ENCODE measurements at places on chromosomes 11 and 22.

GRCh38 chr11:66986178-66986545 is 11.1 kb downstream of the C11orf86 start:
- ATAC-seq: no peak

DNA sequence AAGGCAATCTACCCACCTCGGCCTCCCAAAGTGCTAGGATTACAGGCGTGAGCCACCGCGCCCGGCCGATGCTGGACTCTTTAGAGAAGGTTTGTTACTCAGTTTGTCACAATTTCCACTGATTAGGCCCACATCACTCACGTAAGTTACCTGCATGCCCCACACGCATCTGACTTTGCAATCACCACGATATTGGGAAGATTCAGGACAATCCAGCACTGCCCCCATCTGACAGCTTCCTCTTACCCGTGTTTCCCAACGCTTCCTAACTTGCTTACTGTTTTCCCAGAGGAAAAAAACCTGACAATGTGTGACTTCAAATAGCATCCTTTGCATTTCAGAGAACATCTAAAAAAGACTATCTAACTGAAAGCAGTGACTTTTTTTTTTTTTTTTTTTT is 21.8 kb upstream of the EIF3M start:
- ATAC-seq: no peak

GRCh38 chr11:73323464-73323863 is 15.4 kb downstream of the ARHGEF17 start:
- ATAC-seq: no peak

DNA sequence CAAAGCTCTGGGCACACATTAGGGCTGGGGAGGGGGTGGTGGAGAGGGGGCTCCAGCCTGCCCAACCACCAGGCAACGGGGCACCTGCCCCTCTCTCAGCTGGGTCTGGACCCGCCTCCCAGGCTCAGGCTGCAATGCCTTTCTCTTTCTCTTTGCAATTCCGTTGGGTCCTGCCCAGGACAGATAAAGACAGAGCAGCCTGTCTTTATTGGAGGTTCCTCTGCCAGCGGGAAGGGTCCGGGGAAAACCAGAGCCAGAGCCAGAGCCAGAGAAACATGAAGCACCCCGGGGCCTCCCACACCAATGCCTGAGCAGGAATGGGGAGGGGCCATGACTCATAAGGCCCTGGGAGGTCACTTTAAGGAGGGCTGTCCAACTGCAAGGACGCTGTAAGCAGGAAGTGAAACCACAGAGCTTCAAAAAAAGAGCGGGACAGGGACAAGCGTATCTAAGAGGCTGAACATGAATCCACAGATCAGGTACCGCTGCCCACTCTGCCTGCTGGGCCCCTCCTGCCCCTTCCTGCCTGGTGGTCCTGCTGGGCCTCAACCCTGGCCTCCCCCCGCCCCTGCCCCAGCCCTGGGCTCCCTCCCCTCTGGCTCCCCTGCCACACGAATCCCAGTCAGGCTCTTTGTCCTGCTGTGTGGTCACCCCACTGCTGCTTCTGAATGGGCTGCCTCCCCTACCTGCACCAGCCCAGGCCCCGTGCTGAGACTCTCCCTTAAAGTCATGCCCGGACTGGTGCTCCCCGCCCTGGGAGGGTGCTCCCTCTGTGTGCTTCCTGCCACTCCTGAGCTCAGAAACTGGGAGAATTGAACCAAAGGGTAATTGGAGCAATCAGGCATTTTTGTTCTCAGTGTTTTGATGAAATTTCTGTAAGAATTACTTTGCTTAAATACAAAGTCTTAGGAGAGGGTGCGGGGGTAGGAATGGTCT is at the start of gene APOBEC3B:
Gene APOBEC3B, plus strand, starts transcription at position 356 of the 936 bp plus-strand sequence. Its CDS starts 107 bp downstream, at position 463.
- ATAC-seq: peak; percentile 87

DNA sequence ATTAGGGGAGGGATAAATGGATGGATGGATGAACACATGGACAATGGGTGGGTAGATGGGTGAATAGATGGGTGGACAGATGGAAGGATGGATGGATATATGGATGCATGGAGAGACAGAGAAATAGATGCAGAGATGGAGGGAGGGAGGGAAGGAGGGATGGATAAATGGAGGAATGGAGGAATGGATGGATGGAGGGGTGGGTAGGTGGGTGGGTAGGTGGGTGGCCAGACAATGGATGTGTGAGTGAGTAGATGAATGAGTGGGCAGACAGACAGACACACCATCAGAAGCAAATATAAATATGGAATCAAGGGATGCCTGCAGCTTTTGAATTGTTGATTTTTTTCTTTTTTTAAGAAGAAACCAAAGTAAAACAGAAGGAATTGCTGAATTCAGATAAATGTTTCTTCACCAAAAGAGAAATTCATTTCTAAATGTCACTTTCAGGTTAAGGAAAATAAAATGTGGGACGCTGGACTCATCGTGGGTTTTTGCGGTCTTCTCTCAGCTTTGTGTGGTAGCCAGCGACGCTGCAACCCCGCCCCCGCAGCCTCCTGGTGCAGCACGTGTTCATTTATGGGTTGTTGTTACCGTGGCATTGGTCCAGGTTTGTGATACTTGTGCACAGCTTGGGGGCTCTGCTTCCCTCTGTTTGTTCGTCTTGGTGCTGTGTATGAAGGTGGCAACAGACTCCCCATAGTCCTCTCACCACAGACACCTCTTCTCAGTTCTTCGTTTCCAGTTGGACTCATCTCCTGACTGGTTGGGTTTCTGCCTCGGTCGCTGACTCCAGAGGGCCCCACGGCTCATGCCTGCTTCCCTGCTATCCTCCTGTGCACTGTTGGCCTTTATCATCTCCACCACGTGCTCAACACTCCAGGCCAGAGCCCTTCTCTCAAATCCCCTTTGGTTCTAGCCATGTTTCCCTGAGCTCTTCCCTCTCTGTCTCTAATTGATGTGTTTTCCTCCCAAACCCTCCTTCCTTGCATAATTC is 76.4 kb downstream of the CDKN1C start:
- no peak for ATAC-seq

DNA sequence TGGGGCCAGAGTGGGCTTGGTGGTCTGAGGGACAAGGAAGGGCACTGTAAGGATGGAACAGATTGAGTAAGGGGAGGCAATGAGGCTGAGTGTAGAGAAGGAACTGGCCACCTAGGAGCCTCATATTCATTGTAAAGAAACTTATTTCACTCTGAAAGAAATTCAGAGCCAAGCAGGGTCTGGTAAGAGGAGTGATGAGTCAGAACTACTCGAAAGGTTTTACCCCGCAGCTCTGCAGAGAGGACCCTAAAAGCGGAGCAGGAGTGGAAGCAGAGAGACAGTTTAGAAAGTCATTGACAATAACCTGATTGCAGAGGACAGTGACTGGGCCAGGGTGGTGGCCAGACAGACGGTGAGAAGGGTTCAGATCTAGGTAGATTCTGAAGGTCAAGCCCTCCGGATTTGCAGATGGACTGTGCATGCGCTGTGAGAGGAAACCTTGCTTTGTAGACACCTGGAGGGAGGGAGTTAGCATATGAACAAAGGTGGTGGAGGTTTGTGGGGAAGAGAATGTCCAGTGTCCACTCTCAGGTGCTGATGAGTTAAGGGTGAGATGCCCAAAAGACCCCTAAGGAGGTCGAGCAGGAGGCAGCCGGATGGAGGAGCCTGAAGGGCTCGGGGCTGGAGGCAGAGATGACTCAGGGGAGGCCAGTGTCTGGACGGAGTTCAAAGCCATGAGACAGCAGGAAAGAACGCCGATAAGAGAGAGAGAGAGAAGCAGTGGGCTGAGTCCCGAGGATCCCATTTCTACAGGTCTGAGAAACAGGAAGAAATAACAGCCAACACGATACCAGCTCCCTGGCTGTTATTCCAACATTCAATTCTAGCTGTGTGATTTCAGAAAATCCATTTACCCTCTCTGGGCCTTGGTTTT is 546.0 kb downstream of the BRD1 start:
- ATAC-seq: no peak

DNA sequence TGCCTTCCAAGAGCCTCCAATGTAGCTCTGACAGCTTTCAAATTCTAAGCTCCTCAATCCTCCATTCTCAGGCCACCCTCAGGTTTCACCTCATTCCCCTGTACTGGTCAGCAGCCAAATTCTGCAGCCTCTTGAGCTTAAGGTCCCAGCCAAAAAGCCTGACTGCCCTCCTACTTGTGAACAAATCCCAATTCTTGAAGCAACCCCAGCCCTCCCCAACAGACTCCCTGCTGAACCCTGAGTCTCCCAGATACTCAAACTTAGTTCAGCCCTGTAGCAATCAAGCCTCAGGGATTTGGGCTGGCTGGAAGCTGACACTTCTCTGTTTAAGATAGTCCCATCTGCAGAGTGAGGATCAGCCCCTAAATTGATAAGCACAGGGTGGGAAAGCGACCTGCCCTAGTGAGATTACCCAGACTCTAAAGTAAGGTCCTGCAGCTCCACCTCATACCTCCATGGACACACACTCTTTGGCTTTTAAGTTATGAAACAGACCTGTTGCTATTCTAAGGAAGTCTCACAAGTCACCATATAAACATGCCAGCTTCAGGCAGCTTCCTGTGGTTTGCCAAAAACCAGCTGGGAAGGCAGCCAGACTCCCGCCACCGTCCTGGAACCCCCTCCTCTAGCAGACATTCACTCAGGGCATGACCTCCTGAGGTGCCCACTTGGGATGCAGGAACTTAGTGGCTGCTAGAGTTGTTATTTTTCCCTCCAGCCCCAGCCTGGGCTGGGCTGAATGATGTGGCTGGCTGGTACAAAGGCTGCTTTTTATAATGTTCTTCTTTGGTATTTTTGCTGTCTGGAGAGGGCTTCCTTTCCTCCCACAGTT is 82.5 kb upstream of the PICALM start:
- ATAC-seq: peak; percentile 27

- no peak for ATAC-seq
Observed at GRCh38 chr22:35777335-35777975, 59.8 kb downstream of the APOL5 start.

- no peak for ATAC-seq
Observed at GRCh38 chr11:1630271-1630670, 696 bp downstream of the KRTAP5-5 start.

DNA sequence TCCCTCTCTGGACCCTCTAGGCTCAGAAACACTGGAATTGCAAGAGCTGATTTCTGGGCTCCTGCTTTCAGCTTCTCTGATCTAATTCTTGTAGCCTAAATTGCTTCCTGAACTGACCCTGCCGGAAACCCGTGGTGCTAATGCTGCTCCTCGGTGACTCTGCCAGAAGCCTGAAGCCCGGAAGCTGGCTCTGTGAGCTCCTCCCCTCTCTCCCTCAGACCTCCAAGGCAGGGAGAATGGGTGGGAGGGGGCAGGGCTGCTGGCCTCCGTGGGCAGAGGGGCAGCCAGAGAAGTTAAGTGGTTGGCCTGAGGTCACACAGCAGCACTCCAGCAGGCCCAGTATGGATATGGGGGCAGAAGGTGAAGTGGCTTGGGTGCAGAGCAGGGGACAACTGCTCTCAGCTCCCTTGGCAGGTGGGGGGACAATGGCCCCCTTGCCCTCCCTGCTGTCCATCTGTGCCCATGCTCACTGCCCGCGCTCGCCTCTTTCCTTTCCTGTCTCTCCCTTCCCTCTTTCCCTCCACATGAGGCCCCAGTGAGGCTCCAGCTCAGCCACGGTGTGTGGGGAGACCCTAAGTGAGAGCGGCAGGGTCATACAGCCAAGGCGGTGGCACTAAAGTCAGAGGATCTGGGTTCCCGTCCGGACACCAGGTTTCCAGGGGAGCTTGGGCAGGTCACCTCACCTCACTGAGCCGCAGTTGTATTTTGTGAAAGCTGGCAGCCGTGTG is 16.2 kb downstream of the CAPN5 start:
- ATAC-seq: no peak

DNA sequence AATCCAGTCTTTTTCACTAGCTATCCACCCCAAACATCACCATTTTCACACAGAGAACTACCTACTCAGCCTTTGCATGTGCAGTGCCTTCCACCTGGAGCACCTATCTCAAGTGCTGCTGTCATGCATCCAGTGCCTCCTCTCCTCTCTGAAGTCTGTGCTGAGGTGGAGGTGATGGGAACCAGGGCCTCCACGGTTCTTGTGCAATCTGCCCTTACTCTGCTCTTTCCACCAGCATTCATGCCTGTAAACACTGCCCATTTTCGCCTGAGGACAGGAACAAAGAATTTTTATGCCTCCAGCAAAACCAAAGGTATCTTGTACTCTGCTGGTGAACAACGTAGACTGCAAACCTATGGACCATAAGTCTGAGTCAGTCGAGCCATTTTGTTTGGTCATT is 27.0 kb downstream of the PITPNB start:
- no peak for ATAC-seq

GRCh38 chr22:30062950-30063349 is 17.3 kb upstream of the HORMAD2 start:
- ATAC-seq: no peak

GRCh38 chr11:46520971-46521745 is 72.7 kb downstream of the AMBRA1 start:
- no peak for ATAC-seq

DNA sequence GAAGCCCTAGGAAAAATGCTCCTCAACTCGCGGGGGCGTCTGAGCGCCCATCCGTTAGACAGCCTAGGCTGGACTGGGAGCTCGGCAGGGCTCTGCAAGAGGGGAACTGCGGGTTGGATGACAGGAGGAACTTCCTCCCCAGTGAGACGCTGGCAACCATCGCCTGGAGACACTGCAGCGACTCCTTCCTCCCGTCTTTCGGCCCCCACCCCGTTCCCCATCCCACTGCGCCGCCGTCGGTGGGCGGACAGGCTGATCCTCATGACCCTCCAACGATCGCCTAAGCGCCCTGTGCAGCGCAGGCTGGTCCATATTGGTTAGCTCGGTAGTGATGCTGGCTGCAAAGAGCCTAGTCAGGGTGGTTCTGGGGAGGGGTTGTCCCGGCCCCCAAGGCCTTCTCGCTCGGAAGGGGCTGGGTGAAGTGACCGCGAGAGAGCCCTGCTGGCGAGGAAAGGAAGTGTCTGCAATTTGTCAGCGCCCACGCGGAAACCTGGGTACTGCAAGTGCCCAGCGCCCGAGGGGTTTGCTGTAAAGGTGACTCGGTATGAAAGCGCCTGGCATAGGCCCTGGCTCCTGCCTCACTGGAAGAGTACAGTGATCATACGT is 638 bp downstream of the NRGN start:
- peak; percentile 57 for ATAC-seq

DNA sequence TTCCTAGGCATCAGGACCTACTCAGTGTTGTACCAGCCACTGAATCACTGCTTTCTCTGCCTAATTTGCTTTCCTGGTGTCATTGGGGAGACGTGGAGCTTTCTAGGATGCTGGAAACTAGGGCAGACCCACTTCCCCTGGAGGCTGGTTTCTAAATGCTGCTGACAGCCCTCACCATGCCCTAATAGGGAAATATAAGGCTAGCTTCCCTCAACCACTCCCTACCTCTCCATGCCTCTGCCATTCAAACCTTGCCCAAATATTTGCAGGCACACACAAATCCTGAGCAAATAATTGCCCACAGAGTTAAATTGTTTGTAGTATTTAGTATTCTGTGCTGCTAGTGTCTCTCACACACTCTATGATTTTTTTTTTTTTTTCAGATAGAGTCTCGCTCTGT is 310.2 kb downstream of the DDX10 start:
- ATAC-seq: no peak

GRCh38 chr11:35367491-35367890 is 51.9 kb downstream of the SLC1A2 start:
- ATAC-seq: no peak

GRCh38 chr11:61378713-61379313 is 13.6 kb upstream of the TMEM216 start:
- no peak for ATAC-seq
